ENCODE measurements at places on chromosomes 1 and 21.

- DNase-seq: no peak
These were observed 32.8 kb downstream of the PRRX1 start for GRCh38 chr1:170696591-170697290.

DNA sequence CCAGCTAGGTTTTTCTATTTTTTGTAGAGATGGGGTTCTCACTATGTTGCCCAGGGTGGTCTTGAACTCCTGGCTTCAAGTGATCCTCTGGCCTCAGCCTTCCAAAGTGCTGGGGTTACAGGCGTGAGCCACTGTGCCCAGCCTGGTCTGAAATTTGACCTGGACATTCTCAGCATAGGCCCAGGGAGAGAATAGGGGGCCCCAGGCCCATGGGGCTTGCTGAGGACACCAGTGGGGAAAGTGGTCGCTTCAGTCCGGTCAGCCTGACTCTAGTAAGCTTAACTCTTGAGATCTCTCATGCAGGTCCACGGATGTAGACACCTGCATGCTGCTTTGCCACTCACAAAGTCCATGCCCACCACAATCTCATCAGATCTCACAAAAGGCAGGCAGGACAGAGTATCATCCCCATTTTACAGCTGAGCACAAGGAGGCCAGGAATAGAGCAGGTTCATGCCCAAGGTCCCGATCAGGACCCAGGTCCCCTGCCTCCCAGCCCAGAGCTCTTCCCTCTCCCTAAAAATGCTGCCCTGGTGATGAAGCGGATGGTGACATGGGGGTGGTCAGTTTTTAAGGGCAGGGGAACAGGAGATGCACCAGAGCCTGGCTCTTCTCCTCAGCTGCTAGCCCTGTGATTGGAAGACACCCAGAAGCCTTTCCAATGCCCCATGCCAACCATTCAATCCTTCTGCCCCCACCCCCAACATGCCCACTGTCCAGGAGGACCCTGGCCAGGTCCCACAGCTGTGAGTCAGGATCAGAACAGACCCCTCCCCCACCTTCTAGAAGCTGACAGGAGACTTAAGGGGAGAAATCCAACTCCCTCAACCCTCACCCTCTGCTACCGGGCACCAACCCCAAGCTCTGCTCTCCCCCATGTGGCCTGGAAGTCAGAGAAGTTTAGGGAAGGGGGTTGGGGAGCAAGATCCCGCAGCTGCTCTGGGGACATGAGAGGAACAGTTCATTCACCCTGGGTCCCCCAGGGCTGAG lies 1.8 kb downstream of the FHL3 start:
- no peak for DNase-seq

- no peak for DNase-seq
These were observed 33.3 kb downstream of the ZP4 start for GRCh38 chr1:237857455-237857854.

DNA sequence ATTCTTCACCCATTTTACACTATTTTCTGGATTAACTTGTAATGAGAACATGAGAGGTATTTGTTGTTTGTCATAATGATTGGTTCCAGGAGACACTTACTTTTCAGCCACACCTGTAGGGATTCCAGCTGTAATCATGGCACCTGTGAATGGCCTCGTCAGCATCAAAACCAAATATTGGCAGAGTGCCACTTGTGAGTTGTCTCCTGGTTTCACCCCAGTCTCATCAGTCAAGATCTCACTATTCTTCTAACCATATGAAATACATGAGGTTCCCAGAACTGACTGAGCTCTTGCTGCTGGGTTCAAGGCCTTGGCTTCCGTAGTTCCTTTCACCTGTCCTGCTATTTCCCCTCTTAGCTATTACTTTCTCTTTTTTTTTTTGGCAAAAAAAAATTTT lies 246.6 kb upstream of the ADGRL2 start:
- DNase-seq: no peak

DNA sequence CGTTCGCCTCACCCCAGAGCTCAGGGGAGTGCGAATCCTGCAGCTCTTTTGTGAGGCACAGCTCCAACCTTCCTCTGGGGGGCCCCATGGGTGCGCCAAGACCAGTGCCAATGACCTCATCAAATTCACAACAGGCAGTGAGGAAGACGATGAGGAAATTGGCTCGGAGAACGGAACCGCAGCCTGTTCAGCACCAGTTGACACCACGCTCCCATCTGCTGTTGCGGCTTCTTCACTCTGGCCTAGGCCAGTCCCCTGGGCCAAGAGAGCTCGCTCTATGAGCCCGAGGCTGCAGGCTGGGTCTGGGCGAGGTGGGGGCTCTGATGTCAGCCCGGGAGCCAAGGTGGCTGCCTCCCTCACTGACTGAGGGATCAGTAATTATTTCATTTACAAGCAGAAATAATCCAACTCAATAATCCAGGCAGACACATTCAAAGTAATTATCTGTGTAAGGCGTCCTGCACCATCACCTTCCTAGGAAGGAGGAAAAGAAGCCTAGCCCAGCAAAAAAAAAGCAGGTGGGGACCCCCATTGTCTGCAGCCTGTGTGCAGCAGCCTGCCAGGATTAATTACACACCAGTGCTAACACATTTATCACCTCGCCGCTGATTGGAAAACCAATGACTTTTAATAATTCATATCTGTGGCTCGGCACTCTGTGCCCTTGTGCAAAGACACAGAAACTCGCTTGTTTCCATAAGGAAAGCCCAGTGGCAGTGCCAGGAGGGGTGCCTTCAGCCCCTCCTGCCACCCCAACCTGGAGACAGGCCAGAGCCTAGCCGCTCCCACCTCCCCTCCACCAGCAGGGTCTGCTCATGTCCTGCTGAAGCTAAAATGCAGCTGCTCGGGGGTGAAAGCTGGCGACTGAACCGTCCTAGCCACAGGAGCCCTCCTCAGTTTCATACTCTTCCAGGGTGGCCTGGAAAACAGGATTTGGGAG lies 1.9 kb downstream of the PLEKHA6 start:
- no peak for DNase-seq

GRCh38 chr1:96075704-96076455 lies 645.7 kb upstream of the PTBP2 start:
- DNase-seq: no peak

GRCh38 chr1:90154711-90155110 lies 159.8 kb downstream of the ZNF326 start:
- no peak for DNase-seq

GRCh38 chr21:16837721-16838120 lies 675.1 kb upstream of the CXADR start:
- DNase-seq: no peak

DNA sequence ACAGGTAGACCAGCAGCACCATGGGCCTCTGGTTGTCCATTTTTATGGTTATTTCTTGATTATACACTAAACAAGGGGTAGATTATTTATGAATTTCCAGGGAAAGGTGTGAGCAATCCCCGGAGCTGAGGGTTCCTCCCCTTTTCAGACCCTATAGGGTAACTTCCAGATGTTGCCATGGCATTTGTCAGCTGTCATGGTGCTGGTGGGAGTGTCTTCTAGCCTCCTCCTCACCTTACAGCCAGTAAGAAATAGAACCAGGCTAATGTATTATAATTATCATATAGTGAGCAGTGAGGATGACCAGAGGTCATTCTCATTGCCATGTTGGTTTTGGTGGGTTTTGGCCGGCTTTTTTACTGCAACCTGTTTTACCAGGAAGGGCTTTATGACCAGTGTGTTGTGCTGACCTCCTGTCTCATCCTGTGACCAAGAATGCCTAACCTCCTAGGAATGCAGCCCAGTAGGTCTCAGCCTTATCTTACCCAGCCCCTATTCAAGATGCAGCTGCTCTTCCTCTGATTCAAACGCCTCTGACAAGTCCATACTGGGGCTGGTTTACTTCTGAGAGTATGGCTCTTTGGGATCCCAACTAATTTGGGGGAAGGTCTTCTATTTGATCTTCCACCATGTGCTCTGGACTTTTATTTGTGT lies 13.5 kb upstream of the TINAGL1 start:
- no peak for DNase-seq

- DNase-seq: no peak
These were observed 6.2 kb upstream of the PRDM16 start for GRCh38 chr1:3062616-3063378.

GRCh38 chr1:198472119-198472518 lies 68.4 kb downstream of the ATP6V1G3 start:
- no peak for DNase-seq

DNA sequence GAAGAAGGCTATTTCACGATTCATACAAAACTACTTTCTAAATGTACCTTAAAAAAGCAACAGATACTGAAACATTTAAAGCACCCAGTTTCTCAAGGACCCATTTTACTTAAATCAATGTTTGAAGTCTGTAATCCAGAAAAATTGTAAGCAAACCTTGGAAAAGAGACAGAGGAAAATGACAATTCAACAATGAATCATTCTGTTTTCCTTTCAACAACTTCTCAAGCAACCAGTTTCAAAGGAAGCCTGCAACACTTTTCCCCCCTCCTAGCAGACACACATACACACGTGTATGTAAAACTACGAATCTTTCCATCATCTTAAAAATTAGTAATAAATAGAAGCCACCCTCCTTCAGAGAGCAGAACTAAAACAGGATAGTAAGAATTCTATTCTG lies 1.2 kb downstream of the RERE start:
- DNase-seq: no peak

GRCh38 chr1:25922971-25923552 lies 16.8 kb upstream of the STMN1 start:
- DNase-seq: no peak

GRCh38 chr1:56484695-56485094 lies 94.7 kb downstream of the PLPP3 start:
- DNase-seq: no peak

GRCh38 chr1:200128081-200128480 lies 100.6 kb downstream of the NR5A2 start:
- DNase-seq: no peak

- DNase-seq: no peak
These were observed 79.0 kb downstream of the EIF4G3 start for GRCh38 chr1:21097729-21098128.

DNA sequence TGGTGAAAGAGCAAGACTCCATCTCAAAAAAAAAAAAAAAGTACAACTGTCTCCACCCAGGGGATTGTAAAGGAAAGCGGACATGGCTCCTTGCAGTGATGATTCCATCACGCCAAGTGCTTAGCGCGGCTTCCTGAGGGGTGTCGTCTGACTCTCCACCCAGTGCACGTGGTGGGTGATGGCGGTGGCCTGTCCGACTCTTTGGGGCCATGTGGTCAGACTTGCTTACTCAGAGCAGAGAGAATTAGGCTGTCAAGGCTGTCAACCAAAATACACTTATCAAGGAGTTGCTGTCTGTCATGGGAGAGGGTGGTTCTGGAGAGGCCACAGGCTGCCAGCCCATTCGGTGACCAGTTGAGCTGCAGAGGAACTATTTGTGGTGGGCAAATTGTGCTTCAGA lies 49.4 kb downstream of the PTPRF start:
- DNase-seq: no peak

- DNase-seq: no peak
These were observed 10.6 kb downstream of the NASP start for GRCh38 chr1:45594412-45594811.

DNA sequence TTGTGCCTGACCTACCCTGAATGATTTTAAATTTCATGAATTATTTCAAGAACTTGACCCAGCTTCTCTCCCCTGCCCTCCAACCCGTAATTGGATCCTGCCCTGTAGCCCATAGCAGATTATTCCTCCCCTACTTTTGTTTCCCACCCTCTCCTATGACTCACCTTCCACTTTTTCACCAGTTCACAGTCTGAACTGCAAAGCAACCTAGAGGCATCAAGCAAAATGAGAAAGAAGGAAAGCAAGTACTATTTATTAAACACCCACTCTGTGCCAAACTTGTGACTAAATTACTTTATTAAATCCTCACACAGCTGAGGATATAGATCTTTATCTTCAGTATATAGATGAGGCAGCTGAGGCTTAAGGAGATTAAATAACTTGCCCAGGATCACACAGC lies 20.7 kb upstream of the IKBKE start:
- DNase-seq: no peak

- no peak for DNase-seq
These were observed 49.3 kb downstream of the AZIN2 start for GRCh38 chr1:33130297-33130696.

- no peak for DNase-seq
These were observed 681.4 kb upstream of the ADGRL2 start for GRCh38 chr1:81119319-81119718.
